ENCODE measurements at places on chromosomes 5 and 9.

GRCh38 chr5:55416306-55416705 lies 108.5 kb downstream of the MTREX start:
- no peak for DNase-seq

GRCh38 chr9:107918749-107919148 lies 429.2 kb upstream of the KLF4 start:
- DNase-seq = no peak

- no peak for DNase-seq
These were observed 30.2 kb downstream of the SREK1 start for GRCh38 chr5:66174338-66174737.

- DNase-seq = no peak
These were observed 49.7 kb downstream of the WWC1 start for GRCh38 chr5:168341178-168341577.

DNA sequence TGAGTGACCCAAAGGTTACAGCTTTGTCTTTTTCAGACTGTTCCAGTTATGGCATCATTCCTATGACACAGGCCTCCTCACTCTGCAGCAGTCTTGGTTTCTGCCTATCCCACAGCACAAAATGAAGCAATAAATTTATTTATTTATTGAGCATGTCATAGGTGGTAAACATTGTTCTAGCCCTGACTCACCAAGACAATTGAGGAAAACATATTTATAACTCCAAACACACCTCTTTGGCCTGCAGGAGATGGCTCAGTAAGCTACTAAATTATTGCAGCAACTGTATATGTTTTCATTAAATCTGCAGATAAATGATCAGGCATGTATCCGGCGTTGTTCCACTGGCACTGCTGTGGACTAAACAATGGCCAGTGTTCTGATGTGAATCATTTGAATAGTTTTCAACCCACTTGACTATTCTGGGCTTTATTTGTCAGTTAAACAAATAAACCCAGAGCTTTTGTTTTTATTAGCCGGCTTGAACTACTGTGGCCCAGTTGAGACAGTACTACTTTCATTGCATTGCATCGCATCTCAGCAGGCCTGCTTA lies 83.2 kb downstream of the FOXD1 start:
- no peak for DNase-seq

DNA sequence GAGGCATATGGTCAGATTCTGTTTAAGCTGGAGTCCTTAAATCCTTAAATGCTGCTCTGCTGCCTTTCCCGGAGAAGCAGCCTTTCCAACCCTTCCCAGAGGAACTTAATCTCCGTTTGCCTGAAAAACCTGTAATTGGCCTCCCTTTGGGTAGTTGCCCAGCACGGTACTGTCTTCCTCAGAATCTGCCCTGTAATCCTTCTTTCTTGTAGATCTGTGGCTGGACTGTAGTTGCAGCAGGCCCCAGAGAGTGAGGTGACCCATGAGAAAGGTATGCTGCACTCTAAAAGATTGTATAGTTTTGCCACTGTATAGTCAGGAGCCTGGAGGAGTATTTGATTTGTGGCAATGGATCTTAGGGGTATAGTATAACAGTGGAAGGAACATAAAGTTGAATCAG lies 11.7 kb downstream of the SPIN1 start:
- no peak for DNase-seq

Measured in activated naive CD8-positive, alpha-beta T cell treated with anti-CD3 and anti-CD28 coated beads, Interleukin-2, amount 50 U/mL, for 24 hours (primary cell).